RWPE1 (cell line): ENCODE measurements at places on chromosomes 3 and 15.

- DNase-seq = no peak
Measured at GRCh38 chr3:48428572-48429316, 1.1 kb downstream of the PLXNB1 start.

DNA sequence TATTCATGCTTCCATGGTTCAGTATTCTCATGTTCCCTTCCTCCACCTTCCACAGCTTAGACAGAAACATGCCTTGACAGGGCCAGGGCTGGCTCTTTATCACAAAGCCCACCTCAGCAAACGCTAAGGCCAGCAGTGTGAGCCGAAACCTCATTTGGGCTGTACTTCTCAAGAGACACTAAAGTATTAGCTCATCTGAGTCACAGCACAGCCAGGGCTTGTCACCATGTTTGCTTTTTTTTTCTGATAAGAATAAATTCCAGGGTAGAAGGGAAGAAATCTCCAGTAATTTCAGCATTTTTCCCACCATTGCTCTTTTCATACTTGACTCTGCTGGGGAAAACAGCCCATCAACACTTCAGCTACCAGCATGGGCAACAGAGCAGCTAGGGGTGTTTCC lies 95.4 kb downstream of the MYLK start:
- DNase-seq = no peak

- DNase-seq = no peak
Measured at GRCh38 chr15:60573936-60574335, 95.0 kb upstream of the ICE2 start.

DNA sequence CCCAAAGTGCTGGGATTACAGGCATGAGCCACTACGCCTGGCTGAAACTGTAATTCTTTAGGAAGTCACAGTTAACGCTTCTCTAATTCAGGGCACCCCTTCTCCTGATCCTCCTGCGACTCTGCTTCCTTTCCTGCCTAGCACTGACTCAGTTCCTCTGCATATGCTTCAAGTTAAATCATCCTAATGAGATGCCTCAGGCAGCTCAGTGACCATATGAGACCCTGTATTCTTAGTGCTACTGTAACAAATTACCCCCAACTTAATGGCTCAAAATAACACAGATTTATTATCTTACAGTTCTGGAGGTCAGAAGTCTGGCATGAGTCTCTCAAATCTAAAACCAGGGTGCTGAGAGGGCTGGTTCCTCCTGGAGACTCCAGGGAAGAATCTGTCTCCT lies 271.8 kb upstream of the LYSMD4 start:
- no peak for DNase-seq

DNA sequence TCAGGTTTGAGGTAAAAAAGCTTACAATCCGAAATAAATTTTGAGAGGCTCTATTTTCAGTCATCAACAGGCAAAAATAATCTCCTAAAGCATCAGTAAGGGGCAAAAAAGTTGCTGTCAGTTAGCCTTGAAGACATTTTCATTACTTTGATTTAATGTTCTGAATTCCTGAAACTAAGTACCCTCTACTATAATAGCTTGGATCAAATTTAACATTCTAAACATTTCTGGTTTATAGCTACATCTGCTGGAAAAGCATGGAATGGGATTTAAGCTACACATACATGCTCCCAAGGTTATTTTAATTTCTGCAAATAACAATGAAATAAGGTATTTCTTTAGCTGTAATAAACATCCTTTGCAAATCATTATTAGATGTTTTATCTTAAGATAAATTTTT lies 245.4 kb downstream of the ULK4 start:
- DNase-seq = peak; percentile 5

- DNase-seq = no peak
Measured at GRCh38 chr3:45067941-45068340, 41.8 kb downstream of the CLEC3B start.

- no peak for DNase-seq
Measured at GRCh38 chr3:151584566-151584965, 123.7 kb upstream of the IGSF10 start.

- DNase-seq = peak; percentile 33
Measured at GRCh38 chr3:173395073-173395411, 2.5 kb upstream of the NLGN1 start.

DNA sequence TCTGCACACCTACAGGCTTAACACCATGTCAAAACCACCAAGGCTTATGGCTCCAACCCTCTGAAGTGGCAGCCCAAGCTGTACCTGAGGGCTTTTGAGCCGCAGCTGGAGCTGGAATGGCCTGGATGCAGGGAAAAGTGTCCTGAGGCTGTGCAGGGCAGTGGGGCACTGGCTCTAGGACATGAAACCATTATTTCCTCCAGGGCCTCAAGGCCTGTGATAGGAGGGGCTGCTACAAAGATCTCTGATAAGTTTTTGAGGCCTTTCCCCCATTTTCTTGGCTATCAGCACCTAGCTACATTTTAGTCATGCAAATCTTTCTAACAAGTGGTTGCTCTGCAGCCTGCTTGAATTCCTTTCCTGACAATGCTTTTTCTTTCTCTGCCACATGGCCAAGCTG lies 37.6 kb downstream of the SPATA16 start:
- no peak for DNase-seq

GRCh38 chr3:69738859-69739203 lies 433 bp upstream of the MITF start:
- DNase-seq = no peak

DNA sequence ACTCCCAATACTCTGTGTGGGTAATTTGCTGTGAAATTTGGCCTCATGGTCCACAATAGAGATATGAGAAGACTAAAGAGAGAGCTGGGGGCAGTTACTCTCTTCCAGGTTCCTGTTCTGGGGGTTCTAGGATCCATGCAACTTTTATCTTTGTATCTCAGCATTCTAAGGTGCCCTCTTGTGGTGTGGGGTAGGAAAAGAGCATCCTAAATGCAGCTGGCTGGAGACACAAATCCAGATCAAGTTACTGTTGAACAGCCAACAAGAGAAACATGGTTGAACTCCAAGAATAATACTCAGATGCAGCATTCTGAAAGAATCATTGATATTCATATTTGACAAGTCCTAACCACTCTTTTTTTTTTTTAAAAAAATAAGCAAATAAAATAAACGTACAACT lies 238.2 kb downstream of the GREM1 start:
- DNase-seq = peak; percentile 65

DNA sequence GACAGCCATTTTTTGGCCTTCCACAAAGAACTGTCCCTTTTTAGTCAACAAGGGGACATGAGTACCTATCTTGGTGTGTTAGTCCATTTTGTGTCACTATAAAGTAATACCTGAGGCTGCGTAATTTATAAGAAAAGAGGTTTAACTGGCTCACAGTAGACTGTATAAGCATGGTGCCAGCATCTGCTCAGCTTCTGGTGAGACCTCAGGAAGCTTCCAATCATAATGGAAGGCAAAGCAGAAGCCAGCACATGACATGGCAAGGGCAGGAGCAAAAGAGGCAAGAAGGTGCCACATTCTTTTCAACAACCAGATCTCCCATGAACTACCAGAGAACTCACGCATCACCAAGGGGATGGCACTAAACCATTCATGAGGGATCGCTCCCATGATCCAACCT lies 66.1 kb upstream of the VGLL4 start:
- DNase-seq = no peak

DNA sequence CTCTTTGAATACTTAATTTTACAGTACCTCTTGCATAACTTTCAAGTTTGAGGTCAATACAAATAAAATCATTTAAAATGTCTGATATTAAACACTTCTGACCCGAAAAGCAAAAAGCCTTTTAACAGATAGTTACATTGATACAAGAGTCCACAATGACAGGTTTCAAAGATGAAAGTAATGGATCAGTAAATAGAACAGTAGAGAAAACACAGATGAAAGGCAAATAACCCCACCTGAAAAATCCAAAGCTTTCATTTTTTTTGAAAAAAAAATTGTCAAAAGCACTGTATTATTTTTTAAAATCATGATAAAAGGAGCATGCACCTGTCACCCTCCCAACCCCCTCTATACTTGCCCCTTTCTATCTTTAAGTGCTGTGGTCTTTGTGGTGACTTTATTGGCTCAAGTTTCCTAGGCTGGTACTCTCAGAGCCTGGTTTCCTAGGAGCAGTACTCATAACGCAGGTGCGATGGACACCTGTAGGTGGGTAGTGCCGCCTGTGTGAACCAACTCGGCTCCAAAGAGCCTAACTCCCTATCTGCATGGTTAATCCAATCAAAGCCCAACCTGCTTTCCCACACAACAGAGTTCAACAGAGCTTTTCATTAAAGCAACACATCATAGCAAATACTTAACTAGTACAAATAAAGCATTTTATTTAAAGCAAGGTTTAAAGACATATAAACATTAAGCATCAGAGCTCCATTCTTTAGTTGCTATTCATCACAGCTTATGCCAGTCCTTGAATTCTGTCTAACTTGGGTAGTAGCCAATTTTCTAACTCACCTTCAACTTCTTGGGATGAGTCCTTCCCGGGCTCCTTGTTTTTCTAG lies 32.2 kb downstream of the LIPC start:
- DNase-seq = no peak
